Nasal cavity respiratory epithelium epithelial cell of viscerocranial mucosa (primary cell): ENCODE measurements at places on chromosomes 12 and 14. TPM values are rescaled to one million over a fixed set of nuclear protein-coding genes. Genes with fewer than 3 reads are reported as not detected.

Gene MANSC4
- total RNA-seq: not detected in 2 replicates

Gene SAMD4A
- total RNA-seq: 11.3 and 13.0 TPM in 2 replicates

Gene ABCC9
- total RNA-seq: 0.34 and 0.78 TPM in 2 replicates

Gene CAPS2
- 2.7 and 6.1 TPM in 2 replicates for total RNA-seq

Gene TAS2R20
- total RNA-seq: 0.34 and 6.2 TPM in 2 replicates

Gene TPH2
- not detected in 2 replicates for total RNA-seq

Gene LTB4R2
- 9.6 and 39.9 TPM in 2 replicates for total RNA-seq
